ENCODE measurements at places on chromosomes 6 and 20. TPM values are rescaled to one million over a fixed set of nuclear protein-coding genes. Genes with fewer than 3 reads are reported as not detected.

Gene GTSF1L
- total RNA-seq, result not detected

Gene TAAR9
- total RNA-seq, result not detected

Gene PLEKHG1
- 33.2 TPM for total RNA-seq

Gene HDGFL1
- not detected for total RNA-seq

Gene ENPP3
- 2.1 TPM for total RNA-seq

Gene UBE2V1
- 54.6 TPM for total RNA-seq

Gene SLC12A5
- total RNA-seq, result 26.2 TPM

Gene ZC3H12D
- 1.2 TPM for total RNA-seq

Gene ZC2HC1B
- total RNA-seq, result not detected

Gene ELOVL2
- total RNA-seq, result 31.8 TPM

Gene SLC17A3
- not detected for total RNA-seq

Gene MCHR2
- total RNA-seq, result 0.20 TPM

Gene FAM229B
- total RNA-seq, result 102 TPM

Gene DEFB129
- not detected for total RNA-seq

Gene TREM2
- 21.0 TPM for total RNA-seq

Gene XKR7
- 1.8 TPM for total RNA-seq

Gene TCP1
- 184 TPM for total RNA-seq

Gene PSMB9
- total RNA-seq, result 9.0 TPM

Gene PHACTR3
- 23.5 TPM for total RNA-seq

Gene ATXN1
- 39.6 TPM for total RNA-seq

Gene PDYN
- total RNA-seq, result 1.2 TPM

Gene PTPRT
- total RNA-seq, result 30.8 TPM

Gene IER3
- 6.8 TPM for total RNA-seq

Gene DLL1
- 10.4 TPM for total RNA-seq

Gene YTHDF1
- 24.5 TPM for total RNA-seq

Gene BPIFA1
- total RNA-seq, result not detected

Gene OTOR
- total RNA-seq, result not detected

Gene RSPH3
- 13.0 TPM for total RNA-seq

Gene PDE7B
- 16.3 TPM for total RNA-seq

Gene KHDC1
- 5.0 TPM for total RNA-seq

Gene PSORS1C2
- total RNA-seq, result not detected

Gene MOG
- total RNA-seq, result 22.6 TPM

Gene HLA-B
- 168 TPM for total RNA-seq

All from spinal cord (tissue), 10 donors.